Activated naive CD8-positive, alpha-beta T cell treated with anti-CD3 and anti-CD28 coated beads, Interleukin-2, amount 50 U/mL, for 16 hours (primary cell): ENCODE measurements at places on chromosomes 5 and 9.

DNA sequence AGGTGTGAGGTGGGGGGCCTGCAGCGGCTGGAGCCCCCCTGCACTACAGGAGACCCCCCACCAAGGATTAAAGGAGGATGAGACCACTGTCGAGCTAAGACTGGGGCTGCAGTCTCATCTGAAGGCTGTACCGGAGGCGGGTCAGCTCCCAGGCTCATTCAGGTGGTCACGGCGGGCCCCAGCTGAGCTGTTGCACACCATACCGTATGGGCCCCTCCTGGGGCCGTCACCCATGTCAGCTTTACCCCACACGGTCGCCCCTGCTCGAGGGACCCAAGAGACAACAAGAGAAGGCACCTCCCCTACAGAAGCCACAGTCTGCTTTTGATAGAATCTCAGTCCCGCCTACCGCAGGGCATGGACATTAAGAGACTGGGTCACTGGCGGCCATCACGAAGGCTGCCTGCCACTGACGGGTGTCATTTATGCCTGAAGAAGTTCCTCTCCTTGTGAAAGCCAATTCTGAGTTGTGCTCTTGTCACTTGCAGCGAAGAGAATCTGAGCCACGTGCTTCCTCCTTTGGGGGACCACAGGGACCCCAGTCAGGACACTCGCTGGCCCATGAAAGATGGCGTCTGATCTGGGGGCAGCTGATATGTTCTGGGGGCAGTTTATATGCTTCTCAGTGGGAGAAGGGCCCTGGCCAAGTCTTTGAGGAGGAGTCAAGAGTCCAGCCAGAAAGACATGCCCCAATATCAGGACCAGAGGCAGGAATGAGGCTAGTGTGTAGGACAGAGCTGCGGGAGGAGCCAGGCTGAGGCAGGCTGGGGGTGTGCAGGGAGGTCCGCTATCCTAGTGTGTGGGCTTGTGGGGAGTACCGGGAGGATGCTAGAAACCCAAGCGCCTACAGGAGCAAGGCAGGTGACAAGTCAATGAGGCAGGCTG, 102.4 kb downstream of the ZNF354C start:
- no peak for DNase-seq

- no peak for DNase-seq
Measured at GRCh38 chr5:115962565-115963402, 509 bp downstream of the LVRN start.

DNA sequence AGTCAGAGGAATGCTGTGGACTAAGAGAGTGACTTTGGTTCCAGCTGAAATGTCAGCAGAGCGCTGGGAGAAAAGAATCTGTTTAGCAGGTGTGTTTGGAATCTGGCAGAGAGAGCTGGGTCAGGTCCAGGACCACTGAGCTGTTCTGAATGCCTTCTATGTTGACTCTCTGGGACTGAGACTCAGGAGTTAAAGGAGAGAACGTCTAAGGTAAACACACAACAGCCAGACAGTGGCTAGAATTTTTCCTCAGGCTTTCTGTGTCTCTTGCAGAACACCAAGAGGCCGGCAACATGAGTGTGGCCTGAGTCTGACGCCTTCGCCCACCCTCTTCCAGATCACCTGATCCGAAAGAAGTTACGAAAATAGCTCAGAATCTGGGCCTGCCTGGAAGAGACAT, 107.2 kb upstream of the ZNF462 start:
- no peak for DNase-seq

- DNase-seq, result no peak
Measured at GRCh38 chr9:85981369-85981768, 40.4 kb downstream of the NAA35 start.

- no peak for DNase-seq
Measured at GRCh38 chr5:41891066-41891707, 13.0 kb upstream of the RIMOC1 start.

DNA sequence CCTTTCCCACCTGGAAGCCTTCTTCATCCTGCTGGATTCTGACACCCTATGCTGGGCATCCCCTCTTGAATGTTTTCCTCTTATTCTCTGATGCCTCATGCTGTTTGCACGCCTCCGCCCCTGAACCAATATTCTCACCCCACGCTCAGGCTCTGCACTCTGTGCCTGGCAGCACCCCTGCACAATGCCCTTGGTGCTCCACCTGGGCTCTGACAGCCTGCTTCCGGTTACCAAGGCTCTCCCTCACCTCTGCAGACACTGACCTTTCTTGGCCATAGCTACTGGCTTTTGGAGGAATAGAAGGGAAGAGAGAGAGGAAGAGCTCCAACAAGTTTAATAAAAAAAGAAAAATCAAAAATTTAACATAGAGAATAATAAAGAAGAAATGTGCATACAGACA, 108.7 kb upstream of the SHB start:
- DNase-seq, result no peak

DNA sequence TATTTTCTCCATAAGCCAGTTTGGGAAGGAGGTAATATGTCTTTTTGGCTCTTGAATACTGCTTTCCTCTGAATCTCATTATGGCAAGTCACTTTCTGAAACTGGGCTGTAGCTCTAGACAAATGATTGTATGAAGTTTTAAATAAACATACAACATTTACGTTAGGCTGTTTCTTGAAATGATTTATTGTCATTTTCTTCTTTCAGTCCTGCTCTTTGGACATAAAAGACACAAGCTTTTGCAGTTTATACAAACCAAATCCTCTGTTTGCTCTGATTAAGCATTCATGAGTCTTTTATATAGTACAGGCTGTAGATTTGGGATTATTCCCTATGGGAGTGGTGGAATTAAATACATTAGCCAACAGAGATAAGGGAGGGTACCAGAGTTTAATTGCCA, 139.7 kb downstream of the CEP120 start:
- no peak for DNase-seq

DNA sequence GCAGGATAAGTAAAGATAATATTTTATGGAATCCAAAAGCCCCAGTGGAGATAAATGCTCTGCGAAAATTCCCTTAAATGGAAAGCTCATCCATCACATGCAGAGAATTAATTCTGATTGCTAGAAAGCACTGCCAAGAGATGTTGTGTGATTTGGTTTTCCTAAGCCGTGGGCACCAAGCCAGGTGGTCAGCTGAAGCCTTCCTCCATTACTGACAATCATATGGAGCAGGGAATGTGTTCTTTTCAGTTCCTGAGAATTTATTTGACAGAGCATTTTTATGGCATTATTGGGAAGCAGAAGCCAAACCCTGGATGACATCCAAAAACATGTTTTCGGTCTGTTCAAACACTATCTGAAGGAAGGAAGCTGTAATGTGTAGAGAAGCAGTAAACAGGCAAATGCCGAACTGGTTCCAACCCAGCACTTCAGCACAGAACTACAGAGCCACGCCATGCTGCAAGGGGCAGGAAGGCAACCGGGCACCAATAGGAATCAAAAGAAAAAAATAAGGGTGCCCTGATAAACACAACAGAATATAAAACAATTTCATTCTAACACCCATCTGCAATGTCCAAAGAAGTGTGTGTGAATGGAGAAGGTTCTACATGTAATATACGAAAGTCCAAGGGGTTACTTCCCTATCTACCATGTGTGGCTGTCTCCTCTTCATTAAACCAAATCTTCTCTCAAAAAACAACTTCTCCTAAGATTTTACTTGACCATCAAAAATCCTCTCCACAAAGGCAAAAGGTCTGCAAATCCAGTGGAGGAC, 12.3 kb downstream of the ARSB start:
- no peak for DNase-seq

GRCh38 chr5:176734756-176735342, 75.5 kb upstream of the UNC5A start:
- DNase-seq, result no peak

- DNase-seq, result no peak
Measured at GRCh38 chr9:18507151-18507550, 33.2 kb downstream of the ADAMTSL1 start.

GRCh38 chr9:33778700-33779351, 16.5 kb upstream of the PRSS3 start:
- DNase-seq, result peak; percentile 8

- DNase-seq, result no peak
Measured at GRCh38 chr9:81031422-81032029, 657.8 kb downstream of the TLE1 start.

DNA sequence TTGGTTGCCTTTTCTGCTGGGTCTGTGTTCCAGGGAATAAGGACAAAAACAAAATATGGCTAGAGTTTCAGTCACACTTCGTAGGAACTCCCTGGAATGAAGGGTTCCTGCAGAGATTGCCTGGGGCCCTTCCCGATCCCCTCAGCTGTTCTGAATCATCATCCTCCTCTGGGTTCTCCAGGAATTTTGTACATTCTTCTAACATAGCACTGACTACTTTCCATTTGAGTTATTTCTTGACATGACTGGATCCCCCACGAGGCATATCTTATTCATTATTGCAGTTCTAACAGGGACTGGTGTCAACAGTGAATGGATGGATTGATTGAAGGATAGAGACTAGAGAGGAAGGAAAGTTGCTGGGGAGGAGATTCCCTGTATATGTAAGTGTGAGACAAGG, 49.2 kb upstream of the TNC start:
- DNase-seq, result no peak

GRCh38 chr9:37806271-37806670, 5.7 kb downstream of the DCAF10 start:
- no peak for DNase-seq

DNA sequence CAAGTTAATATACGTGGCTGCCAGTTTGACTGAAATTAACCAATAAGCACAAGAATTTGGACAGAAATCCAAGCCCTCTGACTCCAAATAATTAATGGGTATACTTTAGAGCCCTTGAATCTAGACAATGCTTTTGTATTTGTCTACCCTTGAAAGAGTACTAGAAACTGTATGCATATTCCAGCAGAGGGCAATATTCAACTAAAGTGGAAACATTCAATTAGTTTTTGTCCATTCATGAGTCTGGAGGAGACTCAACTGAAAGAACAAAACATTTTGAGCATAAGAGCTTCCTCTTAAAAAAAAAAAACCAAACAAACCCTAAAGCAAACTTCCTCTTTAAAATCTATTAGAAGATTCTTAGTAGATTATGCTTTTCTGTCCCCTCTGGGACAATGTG, 157.8 kb downstream of the ARHGEF28 start:
- DNase-seq, result no peak

- DNase-seq, result no peak
Measured at GRCh38 chr9:27037499-27037898, 32.0 kb upstream of the LRRC19 start.

DNA sequence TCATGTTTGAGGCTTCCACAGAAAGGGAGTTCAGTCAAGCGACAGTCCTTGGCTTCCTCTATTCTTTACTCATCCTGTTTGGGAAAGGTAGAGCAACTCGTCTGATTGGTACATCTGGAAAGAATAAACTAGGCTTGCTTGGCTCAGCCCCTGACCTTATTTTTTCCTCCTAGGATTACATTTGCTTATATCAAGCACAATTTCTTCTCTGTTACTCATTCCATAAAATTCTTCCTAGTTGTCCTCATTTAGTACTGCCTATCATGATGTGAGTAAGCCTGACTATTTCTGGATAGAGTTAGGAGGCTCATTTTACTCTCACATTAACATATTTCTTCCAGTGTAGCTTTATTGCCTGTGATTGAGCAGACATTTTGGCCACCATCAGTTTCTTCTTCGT, 10.9 kb upstream of the CARNMT1 start:
- no peak for DNase-seq

- no peak for DNase-seq
Measured at GRCh38 chr9:76352026-76352620, 42.1 kb downstream of the RFK start.

DNA sequence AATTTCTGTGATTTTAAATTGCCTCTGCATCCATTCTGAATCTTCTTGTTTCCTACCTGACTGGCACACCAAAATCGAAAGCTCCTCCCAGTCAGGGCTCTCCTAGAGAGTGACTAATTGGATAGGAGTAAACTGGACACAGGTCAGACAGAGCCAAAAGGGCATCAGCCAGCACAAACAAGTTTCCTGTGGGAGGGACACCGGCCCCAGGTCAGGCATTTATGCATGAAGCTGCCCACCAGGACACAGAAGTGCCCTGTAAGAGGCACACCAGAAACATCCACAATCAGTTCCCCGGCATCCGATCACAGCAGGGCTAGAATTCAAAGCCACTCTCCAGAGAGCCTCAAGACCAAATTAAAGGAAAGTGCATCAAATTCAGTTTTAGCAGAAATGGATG, 78.4 kb downstream of the SFXN1 start:
- no peak for DNase-seq

DNA sequence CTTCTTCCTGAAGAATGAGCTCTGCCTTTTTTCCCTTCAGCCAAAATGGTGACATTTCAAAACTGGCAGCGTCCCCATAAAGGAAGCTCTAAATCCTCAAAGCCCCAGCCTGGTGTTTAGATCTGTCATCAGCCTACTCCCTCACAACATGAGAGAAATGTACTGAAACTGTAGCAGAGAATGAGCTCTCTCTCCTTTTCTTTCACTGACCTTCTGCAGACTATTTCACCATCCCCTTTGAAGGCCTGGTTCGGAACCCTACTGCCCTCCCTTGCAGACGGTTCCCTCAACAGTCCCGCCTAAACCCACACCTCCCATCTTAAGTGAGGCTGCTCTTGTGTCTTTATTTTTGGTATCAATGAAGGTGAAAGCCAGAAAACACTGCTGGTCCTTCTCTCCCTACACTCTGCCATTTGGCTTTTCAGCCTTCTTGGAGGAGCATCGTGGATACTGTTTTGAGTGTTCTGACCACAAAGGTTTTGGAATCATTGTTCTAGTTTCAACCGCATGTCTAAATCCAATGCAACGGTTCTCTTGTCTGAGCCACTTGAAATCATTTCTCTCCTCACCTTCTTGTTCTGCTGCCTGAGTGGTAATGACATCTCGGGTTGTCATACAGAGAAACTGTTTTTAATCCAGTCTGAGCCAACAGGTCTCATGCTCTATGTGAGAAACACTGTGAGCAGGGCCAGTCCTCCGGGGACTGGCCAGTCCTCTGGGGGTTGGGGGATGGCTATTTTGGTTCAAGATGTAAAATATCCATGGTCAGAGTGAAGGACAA, 39.0 kb downstream of the ITK start:
- DNase-seq, result no peak

DNA sequence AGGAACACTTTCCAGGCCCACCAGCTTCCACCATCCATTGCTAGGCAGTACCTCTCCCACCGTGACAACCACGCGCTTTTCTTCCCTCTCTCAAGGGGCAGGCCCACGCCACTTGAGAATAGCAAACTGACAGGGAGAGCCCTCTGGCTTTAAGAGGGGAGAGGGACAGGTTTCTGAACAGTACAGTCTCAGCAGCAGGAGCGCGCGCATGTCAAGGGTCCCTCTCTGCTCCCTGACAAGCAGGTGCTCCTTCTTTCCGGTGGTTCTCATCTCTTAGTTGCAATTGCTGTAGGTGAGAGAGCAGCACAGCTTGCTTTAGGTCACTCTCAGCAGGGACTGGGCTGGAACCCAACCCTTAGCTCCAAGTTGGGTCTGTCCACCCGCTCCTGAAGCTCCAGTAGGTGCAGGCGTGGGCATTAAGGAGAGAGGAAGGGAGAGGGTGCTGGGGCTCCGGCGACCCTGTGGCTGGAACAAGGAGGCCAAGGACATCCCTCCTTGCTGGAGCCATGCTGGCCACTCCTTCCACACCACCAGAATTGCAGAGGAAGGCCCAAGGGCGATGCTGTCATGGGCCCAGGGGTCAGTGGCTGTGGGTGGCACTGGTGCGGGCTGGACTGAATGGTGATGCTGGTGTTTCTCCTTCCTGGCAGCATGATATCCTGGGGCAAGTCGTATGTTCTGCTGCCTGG, 9.0 kb upstream of the PHF2 start:
- no peak for DNase-seq
